ENCODE measurements at places on chromosomes 5 and 9.

GRCh38 chr9:97280755-97281330 lies 26.6 kb upstream of the CCDC180 start:
- DNase-seq: peak; percentile 74

- no peak for DNase-seq
Observed at GRCh38 chr5:76782444-76782843, 36.4 kb upstream of the F2RL1 start.

- DNase-seq: no peak
Observed at GRCh38 chr9:125889112-125889475, 141.9 kb downstream of the PBX3 start.

GRCh38 chr9:6106711-6107339 lies 91.4 kb upstream of the RANBP6 start:
- peak; percentile 100 for DNase-seq

- DNase-seq: no peak
Observed at GRCh38 chr9:1550636-1551035, 464.5 kb upstream of the SMARCA2 start.

GRCh38 chr9:134325096-134325812 lies 1.0 kb upstream of the RXRA start:
- peak; percentile 45 for DNase-seq

DNA sequence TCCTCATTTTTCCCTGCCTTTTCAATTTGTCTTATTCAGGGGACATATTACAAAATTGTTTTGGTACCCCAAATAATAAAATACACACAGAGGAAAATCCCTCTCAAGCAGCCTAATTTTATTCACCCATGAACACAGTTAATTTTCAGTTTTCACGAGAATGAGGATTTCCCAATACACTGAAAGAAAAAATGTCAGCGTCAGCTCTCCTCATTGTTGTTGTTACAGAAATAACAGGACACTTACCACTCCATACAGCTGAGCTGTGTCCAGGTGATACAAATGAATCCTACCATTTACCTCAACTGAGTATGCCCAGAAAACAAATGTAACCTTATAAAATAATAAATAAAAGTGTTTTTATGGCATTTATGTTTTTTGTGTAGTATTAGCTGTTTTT lies 144.6 kb upstream of the PCA3 start:
- no peak for DNase-seq

DNA sequence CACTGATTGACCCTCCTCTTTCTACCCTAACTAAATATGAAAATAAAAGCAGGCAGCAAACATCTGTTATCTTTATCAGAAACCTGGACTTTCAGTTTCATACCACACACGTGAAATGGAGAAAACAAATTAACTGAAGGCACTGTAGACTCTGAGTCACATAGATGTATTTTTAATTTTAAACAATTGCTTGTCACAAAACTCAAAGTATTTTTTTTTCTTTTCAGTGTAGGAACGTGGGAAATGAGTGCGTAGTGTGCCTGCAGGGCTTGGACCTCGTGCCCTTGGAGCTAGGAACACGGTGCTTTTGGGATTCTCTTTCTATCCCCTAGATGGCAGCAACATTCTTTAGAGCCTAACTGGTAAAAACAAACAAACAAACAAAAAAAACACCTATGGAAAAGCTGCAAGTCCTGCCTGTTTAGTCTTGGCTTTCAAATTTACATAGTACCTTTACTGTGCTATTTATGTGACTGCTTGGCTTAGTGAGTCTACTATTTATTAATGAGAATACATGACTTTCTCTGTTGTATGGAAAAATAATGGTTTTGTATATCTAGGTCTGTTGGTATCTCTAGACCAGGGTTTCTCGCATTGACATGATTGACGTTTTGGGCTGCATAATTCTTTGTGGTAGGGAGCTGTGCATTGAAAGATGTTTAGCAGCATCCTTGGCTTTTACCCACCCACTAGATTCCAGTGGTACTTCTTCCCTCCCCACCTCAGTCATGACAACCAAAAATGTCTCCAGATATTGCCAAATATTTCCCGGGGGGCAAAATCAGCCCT lies 16.8 kb upstream of the ACTBL2 start:
- peak; percentile 77 for DNase-seq

DNA sequence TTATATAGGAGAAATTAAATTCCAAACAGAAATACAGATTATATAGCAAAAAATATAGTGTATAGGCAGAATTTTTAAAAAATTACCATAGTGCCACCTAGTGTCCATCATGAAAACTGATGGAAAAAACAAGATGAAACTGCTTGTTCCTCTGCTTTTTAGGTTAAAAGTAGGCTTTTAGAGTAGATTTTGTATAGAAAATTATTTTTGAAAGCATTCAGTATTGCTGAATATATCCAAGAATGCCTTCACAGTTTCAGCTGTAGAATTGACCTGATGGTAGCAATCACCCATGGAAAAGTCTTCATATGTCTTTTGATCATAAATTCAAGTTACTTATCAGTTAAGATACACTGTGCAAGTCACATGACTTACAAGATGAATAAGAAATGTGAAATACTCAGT lies 19.7 kb downstream of the RIOK2 start:
- peak; percentile 47 for DNase-seq

GRCh38 chr5:175696139-175696854 lies 38.4 kb downstream of the HRH2 start:
- peak; percentile 88 for DNase-seq

- no peak for DNase-seq
Observed at GRCh38 chr5:82713811-82714210, 363.4 kb downstream of the TMEM167A start.
